Stimulated activated CD4-positive, alpha-beta T cell treated with anti-CD3 and anti-CD28 coated beads, Interleukin-1b, Interleukin-23, amount 100 ng/mL, for 1 hour (primary cell): ENCODE measurements at places on chromosomes 3 and 15.

DNA sequence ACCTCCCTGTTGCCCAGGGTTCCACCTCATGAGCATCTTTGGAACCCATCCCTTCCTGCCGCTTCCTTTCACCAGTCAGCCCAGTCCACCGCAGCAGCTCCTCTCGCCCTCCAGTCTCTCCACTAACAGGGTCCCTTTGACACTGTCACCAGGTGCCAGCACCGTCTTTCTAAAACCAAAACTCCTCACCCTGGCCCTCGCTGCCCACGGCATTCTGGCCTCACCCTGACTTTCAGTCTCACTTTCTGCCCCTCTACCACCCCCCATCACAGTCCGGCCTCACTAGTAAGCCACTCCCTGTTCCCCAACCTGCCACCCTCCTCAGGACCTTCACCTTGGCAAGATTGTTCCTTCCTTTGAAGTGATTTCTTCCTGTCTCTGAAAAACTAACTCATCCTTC lies 4.2 kb downstream of the PPCDC start:
- no peak for DNase-seq

- no peak for DNase-seq
These were observed 5.3 kb upstream of the VPS33B start for GRCh38 chr15:91027677-91028076.

GRCh38 chr3:128260275-128260674 lies 107.0 kb downstream of the EEFSEC start:
- DNase-seq, result no peak

DNA sequence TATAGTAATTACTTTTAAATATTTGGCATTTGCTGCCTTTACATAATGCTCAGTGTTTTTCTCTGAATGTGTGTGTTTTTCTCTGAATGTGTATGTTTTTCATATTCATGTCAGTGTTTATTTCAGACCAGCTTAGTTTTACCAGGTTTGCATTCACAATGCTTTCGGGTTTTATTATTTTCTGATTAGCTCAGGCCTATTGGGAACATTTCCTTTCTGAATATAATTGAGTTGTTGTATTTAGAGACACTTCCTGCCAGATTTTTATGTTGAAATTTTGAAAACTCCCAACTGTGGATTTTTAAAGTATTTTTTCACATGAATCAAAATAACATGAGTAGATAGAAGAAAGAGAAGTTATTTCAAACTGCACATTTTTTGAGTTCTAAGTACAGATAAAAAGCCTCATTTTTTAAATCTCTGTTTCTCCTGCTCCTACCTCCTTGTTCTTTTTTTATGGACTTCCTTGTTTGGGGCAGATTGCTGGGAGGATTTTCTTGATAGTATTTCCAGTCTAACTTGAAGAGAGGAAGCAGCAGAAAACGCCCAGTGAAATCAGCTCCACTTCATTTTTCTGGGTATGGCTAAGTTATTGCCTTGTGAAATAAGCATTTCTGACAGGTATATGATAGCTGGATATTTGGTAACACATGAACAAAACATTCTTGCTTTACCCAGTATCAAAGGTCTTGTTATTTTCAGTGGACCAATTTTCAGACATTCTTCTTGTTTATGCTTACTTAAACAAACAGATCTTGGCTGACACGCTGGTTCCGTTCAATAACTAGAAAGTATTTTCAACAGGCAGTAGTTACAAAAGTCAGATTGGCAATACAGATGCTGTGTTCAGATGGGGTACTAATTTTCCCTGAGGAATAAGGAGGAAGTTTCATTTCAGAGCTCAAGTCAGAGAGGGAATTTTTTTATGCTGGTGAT lies 70.7 kb downstream of the RIOX2 start:
- no peak for DNase-seq

GRCh38 chr3:197117114-197117513 lies 87.5 kb upstream of the MELTF start:
- DNase-seq, result no peak

GRCh38 chr15:69920221-69920620 lies 177.5 kb downstream of the TLE3 start:
- DNase-seq, result no peak

DNA sequence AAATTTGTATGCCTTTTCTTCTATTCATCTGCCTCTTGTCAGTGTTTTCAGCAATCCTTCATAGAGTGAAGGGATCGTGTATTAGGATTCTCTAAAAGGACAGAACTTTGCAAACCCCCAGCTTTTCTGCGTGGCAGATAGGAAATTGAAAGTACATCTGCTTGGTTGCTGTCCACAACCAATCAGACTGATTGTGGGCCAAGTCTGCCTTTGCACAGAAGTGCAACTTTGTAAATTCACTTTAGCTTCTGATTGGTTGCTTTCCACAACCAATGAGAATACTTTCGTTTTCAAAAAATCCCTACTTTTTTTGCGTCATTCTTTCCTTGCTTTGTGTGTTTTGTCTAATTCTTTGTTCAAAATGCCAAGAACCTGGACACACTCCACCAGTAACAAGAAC lies 847.4 kb downstream of the FHIT start:
- DNase-seq, result no peak

- no peak for DNase-seq
These were observed 223.2 kb downstream of the MTHFS start for GRCh38 chr15:79673416-79674123.

- no peak for DNase-seq
These were observed 53.4 kb upstream of the NEO1 start for GRCh38 chr15:72998681-72999466.

DNA sequence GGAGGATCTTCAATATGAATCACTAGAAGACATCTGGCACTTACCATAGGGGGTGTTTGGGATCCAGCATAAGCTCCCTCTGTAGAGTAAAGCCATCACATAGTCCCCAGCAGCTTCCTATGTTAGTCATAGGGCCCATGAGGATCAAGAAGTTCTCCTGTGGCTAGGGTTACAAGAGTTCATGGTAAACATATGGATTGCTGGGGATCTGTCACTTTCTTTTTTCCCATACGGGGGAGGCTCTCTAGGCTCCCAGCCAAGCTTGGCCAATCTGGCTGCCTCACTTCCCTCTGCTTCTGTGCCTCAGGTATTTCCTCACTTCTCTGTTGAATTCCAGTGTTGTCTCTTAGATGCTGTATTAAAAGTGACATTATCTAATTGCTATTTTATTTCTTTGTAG lies 597.9 kb downstream of the PDCD6IP start:
- DNase-seq, result no peak

- no peak for DNase-seq
These were observed 77.2 kb downstream of the EOMES start for GRCh38 chr3:27644941-27645340.

GRCh38 chr15:43329217-43329959 lies 985 bp downstream of the LCMT2 start:
- DNase-seq, result no peak

DNA sequence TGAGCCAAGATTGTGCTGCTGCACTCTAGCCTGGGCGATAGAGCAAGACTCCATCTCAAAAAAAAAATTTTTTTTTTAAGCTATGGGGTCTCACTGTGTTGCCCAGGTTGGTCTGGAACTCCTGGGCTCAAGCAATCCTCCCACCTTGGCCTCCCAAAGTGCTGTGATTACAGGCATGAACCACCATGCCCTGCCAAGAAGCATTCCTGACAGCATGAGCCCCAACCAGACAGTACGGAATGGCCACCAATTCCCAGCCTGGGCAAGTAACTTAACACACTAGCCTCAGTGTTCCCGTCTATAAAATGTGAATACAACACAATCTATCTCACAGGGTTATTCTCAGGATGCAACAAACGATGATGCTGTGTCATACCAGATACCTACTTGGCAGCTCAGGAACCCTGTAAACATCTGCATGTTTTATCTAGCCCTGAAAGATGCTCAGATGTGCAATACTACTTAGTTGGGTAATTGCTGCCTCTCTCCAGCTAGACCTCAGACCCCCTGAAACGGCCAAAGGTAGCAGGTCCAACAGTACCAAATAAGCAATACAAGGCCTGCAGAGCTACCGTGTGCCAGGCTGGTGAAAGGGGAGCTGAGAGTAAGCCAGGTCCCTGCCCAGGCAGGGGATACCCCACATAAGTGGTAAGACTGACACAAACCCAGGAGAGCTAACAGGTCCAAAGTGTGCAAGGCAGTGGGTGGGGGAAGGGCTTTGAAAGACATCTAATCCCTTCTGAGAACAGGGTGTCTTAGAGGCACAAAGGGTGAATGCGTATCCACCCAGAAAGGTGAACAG lies 1.9 kb downstream of the TKT start:
- DNase-seq, result no peak

DNA sequence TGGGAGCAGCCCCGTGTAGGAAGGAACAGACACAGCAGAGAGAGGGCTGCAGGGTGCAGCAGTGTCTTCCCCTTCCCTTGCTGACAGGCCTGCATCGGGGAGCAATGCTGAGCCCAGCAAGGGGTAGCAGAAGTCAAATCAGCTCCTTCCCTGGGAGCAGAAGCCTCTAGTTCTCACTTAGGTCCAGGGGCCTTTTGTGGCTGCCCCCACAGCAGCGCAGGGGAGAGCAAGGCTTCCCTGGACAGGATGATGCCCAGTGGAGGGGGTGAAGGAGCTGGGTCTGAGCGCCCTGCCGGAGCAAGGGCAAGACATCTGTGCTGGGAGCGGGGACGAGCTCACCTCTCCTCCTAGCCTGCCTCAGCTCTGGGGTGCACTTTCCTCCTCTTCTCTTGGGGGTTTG lies 827 bp downstream of the PLCB2 start:
- DNase-seq, result no peak

DNA sequence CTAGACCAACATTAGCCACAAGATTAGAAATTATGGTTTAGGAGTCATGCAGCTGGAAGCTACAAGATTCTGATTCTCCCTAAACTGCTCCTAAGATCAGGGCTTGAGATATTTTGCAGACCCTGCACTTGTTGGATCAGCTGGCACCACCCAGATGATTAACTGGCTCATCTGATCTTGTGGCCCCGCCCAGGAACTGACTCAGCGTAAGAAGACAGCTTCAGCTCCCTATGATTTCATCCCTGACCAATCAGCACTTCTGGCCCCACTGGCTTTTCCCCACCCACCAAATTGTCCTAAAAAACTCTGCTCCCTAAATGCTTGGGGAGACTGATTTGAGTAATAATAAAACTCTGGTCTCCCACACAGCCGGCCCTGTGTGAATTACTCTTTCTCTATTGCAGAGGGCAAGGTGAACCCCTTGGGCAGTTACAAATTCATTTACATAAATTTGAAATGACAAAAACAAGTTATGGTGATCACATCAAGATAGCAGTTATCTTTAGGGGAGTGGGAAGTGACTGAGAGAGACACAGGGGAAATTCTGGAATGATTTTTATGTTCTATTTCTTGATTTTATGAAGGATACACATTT lies 76.5 kb downstream of the CD200R1L start:
- no peak for DNase-seq

DNA sequence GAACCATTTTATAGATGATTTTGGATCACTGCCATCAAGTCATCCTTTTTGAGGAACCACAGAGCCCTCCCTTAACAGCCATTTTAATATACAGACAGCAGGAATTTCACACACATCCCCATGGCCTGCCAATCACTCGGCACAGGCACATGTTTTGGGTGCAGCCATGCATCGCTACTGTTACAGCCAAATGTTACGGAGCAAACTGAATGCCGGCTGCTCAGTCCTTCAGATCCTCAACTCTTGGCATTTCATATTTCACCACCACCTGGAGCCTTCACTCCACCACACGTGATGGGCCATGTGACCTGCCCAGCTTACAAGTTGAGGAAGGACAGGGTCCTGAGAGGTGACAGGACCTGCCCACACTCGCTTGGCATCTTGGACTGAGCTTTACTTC lies 90.8 kb downstream of the OXNAD1 start:
- DNase-seq, result no peak

- DNase-seq, result no peak
These were observed 12.0 kb downstream of the EFCAB12 start for GRCh38 chr3:129416415-129416814.

- DNase-seq, result no peak
These were observed 40.6 kb downstream of the XYLB start for GRCh38 chr3:38386992-38387750.

GRCh38 chr15:44782516-44782915 lies 46.2 kb downstream of the TRIM69 start:
- DNase-seq, result no peak

GRCh38 chr3:167453815-167454214 lies 20.0 kb downstream of the SERPINI2 start:
- no peak for DNase-seq

GRCh38 chr3:66858656-66859381 lies 139.3 kb upstream of the KBTBD8 start:
- DNase-seq, result no peak

- DNase-seq, result no peak
These were observed 41.2 kb upstream of the TJP1 start for GRCh38 chr15:29863438-29863837.

- DNase-seq, result no peak
These were observed 313.9 kb upstream of the NR2E3 start for GRCh38 chr15:71496336-71496955.

- DNase-seq, result no peak
These were observed 1.2 kb downstream of the CALML4 start for GRCh38 chr15:68203956-68204355.

GRCh38 chr15:67103432-67103831 lies 38.0 kb downstream of the SMAD3 start:
- DNase-seq, result no peak

- DNase-seq, result no peak
These were observed 283.4 kb upstream of the ATP11B start for GRCh38 chr3:182509844-182510460.

GRCh38 chr3:71395470-71395869 lies 188.1 kb downstream of the FOXP1 start:
- DNase-seq, result no peak

GRCh38 chr3:113441051-113441770 lies at the start of gene CFAP44:
TSS of gene CFAP44 (minus strand) at chr3:113441493. CDS start at chr3:113433664, 7,829 bp downstream.
- DNase-seq, result peak; percentile 5

- no peak for DNase-seq
These were observed 928.0 kb upstream of the ALCAM start for GRCh38 chr3:104438706-104439105.

DNA sequence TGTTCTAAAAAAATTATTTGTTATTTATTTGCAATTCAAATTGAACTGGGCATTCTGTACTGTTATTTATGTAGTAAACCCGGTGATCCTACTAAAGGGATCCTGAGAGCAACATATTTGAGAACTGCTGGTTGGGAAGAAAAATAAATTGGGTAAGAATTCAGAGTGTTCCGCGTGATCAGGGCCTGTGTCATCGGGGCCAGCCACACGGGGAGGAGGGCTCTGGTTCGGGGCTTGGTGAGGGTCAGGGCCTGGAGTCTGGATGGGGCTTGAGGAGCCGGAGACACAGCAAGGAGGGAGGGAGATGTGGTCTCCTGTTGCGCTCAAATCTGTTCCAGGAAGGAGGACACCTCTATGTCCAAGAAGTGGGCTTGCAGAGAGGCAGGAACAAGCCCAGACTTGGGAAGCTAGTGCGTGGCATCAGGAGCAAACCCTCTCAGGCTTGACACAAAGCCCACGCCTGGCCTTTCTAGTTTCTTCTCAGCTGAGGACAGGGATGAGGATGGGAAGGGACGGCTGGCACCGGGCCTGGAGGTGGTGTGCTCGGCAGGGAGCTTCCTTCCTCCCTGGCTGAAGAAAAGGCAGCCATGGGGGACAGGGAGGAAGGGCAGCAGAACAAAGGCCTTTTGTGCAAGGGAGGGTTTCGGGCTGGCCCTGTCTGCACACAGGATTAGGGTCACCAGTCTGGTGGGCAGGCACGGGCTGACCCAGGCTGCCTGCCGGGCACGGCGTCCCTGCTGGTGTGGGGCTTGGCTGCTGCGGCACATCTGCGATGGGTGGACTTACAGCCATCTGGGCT lies 22.9 kb upstream of the FBLN2 start:
- no peak for DNase-seq

- no peak for DNase-seq
These were observed 164.2 kb downstream of the ABHD5 start for GRCh38 chr3:43854916-43855315.

GRCh38 chr3:177530908-177531307 lies 333.6 kb upstream of the TBL1XR1 start:
- no peak for DNase-seq

- no peak for DNase-seq
These were observed 23.3 kb downstream of the FBXO22 start for GRCh38 chr15:75926931-75927330.
